ENCODE measurements at places on chromosomes 2 and 18.

GRCh38 chr2:218711550-218711929 is 905 bp downstream of the TTLL4 start:
- DNase-seq, result no peak

DNA sequence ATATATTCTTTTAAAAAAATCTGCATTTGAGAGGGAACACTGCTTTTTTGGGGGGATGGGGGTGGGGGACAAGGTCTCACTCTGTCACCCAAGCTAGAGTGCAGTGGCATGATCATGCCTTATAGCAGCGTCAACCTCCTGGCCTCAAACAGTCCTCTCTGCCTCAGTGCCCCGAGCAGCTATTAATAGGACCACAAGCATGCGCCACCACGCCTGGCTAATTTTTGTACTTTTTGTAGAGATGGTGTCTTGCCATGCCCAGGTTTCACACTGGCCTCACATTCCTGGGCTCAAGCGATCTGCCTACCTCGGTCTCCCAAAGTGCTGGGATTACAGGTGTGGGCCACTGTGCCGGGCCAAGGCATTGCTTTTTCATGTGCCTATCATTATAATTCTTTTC is 154.2 kb downstream of the ATAD2B start:
- DNase-seq, result no peak

DNA sequence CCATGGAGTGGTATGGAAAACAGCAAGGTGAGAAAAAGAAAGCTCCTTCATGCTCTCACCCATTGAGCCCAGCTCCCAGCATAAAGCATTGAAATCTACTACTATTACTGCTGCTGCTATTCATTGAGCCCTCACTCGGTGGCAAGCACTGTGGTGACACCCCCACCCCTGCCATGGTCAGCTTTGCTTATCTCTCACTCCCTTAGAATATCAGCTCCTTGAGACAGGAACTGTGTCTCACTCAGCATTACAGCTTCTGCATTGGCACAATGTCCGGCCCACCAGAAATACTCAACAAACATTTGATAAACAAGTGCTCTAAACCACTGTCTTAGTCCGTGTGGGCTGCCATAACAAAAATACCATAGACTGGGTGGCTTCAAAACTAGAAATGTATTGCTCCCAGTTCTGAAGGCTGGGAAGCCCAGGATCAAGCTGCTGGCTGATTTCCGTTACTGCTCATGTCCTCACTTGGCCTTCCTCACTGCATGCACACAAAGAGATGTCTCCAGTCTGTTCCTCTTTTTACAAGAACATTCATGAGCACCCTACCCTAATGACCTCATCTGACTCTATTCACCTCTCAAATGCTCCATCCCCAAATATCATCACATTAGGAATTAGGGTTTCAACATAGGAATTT is 116.3 kb downstream of the ZBTB7C start:
- no peak for DNase-seq

- no peak for DNase-seq
Measured at GRCh38 chr2:132604561-132604960, 65.4 kb downstream of the LYPD1 start.

DNA sequence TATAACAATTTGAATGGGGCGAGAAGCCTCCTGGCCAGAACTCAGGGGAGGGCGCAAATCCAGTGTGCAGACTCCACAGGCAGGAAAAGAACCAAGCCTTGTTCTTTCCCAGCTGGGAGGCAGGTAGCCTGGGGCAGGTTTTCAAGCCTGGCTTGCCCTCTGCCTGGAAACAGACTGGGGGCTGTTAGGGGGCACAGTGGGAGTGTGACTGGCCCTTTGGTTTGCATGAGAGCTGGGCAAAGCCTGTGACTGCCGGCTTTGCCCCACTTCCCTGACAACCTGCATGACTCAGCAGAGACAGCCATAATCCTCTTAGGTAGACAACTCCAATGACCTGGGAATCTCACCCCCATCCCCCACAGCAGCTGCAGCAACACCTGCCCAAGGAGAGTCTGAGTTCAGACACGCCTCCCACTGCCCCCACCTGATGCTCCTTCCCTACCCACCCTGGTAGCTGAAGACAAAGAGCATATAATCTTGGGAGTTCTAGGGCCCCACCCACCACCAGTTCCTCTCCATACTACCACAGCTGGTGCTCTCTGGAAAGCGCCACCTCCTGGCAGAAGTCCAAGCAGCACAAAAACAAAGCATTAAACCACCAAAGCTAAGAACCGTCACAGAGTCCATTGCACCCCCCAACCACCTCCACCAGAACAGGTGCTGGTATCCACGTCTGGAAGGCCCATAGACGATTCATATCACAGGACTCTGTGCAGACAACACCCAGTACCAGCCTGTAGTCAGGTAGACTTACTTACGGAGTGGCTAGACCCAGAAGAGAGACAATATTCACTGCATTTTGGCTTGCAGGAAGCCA is 402.5 kb downstream of the STK39 start:
- no peak for DNase-seq

- no peak for DNase-seq
Measured at GRCh38 chr18:59549503-59550173, 147.6 kb downstream of the CCBE1 start.

DNA sequence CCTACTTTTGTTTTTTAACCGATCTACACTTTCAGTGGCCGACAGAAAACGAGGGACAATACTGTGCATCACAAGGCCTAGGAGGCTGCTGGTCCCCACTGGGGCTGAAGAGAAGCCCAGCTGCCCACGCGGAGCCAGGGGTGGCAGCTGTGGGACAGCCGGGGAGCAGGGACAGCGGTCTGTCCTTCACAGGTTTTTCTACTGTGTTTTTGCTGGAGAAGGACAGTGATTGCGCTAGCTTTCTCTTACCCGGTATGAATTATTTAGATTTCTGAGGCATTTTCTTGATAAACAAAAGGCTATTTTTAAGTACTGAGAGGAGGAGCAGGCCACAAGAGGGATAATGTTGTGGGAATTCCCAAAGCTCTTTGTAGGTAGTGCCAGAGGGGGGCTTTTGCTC is 219.8 kb downstream of the ATAD2B start:
- no peak for DNase-seq

- no peak for DNase-seq
Measured at GRCh38 chr2:193837111-193837738, 1642.5 kb upstream of the TMEFF2 start.

DNA sequence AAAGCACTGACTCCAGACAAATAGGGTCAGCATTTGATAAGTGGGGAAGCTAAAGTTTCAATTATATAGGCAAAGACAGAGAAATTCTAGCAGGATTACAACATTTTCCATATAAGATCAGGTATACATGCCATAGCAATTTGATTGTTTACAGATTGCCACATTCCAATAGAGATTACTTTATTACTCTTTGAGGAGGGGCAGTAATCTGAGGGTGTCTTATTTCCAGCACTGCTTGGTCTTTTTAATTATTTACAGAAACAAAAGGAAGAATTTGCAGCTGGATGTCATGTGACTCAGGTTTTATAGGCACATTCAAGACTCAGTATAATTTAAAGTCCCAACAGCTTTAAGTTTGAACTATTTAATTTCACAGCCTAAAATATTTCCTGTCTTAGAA is 42.5 kb upstream of the GPR39 start:
- DNase-seq, result no peak

DNA sequence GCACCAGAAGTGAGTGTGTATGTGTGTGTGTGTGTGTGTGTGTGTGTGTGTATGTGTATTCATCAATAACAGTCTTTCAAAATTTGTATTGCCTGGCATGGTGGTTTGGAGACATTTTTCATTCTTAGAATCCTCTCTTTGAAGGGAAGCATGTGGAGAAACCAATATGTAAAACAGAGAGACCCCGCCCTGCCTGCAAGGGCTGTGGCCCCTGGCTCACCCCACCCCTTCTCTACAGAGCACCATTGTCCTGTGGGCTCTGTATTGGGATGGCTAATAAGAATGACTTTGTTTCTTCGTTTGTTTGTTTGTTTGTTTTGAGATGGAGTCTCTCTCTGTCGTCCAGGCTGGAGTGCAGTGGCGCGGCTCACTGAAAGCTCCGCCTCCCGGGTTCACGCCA is 65.9 kb downstream of the GNAL start:
- no peak for DNase-seq

DNA sequence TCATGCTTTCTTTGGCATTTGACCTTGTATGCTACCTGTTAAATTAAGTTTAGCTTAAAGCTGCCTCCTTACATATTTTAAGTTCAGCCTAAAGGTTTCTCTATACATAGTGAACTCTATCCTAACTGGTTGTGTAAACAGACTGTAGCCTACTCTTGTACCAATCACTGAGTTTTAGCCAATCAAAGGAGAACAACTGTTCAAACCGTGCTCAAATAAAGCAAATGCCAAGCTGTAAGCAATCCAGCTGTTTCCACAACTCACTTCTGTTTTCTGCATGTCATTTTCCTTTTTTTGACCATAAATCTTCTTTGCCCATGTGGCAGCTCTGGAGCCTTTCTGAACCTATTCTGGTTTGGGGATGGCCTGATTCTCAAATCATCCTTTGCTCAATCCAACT is 1603.8 kb upstream of the ACVR2A start:
- DNase-seq, result no peak

GRCh38 chr2:166282154-166282553 is 93.6 kb downstream of the SCN9A start:
- no peak for DNase-seq

DNA sequence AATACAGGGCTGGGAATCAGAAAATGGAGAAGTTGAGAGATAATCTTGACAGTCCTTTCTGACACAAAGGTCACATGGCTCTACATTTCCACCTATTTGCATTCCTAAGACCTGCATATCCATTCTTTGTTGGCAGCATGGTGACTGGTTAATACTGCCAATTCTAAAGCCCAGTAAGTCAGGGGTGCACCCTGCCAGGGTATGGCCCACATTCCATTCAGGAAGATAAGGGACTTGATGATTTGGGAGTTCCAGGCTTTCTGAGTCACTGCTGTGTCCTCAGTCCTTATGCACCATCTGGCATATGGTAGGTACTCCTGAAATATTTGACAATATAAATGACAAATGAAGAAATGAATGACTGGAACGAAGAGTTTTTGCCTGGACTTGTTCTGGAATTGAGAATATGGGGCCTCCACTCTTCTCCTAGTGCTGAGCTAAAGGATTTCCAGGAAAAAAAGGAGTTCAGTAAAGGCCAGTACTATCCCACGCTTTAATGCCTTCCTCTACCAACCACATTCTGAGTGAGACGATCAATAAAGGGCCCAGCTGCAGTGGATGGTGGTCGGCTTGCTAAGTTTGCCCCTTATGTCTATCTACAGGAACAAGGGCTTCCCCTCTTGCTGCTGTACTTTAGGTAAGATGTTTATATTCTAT is 31.7 kb upstream of the EIF2AK3 start:
- DNase-seq, result no peak

DNA sequence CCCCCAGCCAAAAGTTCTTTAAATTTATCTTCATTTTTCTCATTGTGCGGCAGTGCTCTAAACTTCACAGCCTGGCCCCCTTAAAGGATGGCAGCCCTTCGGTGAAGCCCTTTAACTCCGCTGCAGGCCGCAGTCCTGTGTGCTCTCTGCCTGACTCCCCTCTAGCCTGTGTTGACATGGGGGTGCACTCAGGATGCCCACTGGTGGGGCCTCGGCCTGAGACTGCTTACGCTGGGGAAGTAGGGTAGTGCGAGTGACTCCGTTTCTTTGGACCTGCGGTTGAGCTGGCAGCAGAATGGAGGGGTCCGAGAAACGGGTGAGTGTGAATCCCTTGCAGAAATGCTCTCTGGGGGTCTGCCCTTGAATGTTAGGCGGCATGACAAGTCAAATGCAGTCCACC is 5.6 kb downstream of the RAB12 start:
- DNase-seq, result no peak

DNA sequence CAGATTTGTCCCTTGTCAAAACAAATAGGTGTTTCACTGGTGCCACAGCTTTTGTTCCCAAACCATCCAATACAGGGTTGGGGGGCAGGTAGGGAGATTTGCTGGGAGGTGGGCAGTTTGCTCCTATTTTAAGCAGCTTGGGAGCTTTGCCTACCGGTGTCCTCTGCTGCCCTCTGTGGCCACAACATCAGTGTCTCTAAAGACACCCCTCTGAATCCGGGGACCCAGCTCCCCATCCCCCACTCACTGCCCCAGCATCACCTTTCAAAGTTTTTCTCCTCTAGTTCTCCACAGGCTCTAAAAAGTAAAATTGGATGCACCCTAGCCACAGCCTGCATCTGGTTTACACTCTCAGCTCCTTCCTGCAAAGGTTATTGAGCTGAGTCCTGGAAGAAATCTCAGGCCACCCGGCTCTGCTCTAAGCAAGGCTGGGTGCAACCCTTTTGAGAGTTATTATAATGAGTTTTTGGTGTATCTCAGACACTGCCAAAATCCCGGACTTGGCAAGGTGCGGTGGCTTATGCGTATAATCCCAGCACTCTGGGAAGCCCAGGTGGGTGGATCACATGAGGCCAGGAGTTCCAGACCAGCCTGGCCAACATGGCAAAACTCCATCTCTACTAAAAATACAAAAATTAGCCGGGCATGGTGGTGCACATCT is 2.9 kb upstream of the EPAS1 start:
- DNase-seq, result no peak

DNA sequence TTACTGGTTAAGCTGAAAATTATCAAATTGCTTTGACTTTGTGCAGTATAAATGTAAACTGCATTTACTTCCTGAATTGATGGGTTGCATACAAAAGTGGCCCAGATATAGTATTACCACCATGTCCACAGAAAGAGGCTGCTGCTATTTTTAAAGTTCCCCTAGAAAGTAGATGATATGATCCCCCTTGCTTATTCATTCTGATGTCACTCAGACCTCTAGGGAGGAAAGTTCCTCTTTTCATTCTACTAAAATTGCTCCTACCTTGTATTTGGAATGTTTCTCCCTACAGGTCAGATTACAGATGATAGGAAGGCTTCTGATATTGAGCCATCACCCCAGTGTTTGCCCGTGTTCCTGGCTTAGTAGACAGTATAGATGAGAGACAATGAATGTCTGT is 247.6 kb upstream of the TNP1 start:
- DNase-seq, result no peak

DNA sequence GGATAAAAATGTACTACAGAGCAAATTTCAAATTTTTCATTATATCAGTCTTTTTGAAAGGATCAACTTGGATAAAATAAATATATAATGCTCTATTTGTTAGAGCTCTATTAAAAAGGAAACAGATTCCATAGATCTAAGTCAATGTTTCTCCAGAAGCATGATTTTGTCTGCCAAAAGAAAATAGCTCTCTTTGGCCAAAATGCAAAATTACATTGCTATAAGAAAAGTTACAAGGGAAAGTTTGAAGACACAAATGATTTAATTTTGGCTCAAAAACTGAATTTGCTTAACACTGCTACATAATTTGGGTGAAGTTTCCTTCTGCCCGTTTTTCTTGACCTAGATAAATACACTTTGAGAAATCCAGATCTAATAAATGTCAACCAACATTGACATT is 15.7 kb downstream of the C2orf69 start:
- no peak for DNase-seq

GRCh38 chr2:1675633-1676032 is 68.7 kb downstream of the PXDN start:
- no peak for DNase-seq

DNA sequence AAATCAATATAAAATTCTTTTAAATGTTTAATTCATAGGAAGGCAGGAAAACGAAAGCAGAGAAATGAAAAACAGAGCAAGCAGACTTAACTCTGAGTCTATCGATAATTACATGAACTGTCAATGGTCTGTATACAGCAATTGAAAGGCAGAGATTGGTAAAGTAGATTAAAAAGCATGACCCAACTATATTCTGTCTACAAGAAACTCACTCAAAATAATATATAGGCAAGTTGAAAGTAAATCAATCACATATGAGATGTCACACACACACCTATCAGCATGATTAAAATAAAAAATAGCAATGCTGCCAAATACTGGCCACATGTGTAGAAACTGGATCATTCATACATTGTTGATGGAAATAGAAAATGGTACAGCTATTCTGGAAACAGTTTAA is 136.4 kb upstream of the CYP1B1 start:
- no peak for DNase-seq
